ENCODE measurements at places on chromosomes 3 and 15.

DNA sequence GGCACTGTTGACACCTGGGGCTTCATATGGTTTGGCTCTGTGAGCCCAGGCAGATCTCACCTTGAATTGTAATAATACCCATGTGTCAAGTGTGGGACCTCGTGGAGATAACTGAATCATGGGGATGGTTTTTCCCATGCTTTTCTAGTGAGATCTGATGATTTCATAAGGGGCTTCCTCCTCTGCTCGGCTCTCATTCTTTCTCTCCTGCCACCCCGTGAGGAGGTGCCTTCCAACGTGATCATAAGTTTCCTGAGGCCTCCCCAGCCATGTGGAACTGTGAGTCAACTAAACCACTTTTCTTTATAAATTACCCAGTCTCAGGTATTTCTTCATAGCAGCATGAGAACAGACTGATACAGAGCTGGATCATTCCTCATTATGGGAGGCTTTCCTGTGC lies 655.9 kb upstream of the ADAMTS9 start:
- DNase-seq = no peak

GRCh38 chr3:165159760-165160421 lies 36.3 kb downstream of the SLITRK3 start:
- no peak for DNase-seq

DNA sequence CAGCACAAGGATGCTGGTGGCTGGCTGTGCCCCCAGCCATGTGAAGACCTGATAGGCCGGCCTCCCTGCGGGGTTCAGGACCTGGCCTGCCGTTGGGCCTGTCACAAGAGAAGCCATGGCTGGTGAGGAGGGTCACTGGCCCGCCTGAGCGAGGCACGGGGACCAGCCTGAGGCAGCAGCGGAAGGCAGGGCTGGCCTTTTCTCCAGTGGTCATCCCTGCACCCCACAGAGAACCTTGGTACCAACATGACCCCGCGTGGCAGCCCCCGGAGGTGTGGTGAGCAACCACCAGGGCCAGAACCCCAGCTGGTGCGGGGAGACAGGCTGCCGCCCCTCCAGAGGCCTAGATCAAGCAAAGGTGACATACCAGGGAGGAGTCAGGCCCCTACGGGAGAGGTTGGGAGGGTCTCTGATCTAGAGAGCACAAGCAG lies 134.1 kb upstream of the MEF2A start:
- DNase-seq = no peak

GRCh38 chr15:60391722-60392315 lies 6.0 kb downstream of the ANXA2 start:
- no peak for DNase-seq

DNA sequence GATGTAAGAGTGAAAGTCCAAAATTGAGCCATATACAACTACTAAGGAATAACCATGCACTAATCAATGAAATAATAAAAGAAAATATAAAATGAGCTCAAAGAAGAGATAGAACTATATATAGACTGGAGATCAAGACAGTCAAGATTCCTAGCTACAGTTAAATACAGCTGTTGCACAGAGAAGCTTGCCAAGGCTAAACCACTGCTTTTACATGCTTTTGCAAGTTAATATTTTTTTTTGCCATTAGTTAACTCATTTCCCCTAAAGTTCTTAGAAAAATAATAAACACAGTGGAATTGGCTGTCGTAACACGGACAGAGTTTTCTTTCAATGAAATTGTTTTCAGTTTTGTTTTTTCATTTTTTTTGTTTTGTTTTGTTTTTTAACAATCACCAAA lies 123.0 kb downstream of the VGLL3 start:
- DNase-seq = no peak
